ENCODE measurements at places on chromosomes 7 and 10.

DNA sequence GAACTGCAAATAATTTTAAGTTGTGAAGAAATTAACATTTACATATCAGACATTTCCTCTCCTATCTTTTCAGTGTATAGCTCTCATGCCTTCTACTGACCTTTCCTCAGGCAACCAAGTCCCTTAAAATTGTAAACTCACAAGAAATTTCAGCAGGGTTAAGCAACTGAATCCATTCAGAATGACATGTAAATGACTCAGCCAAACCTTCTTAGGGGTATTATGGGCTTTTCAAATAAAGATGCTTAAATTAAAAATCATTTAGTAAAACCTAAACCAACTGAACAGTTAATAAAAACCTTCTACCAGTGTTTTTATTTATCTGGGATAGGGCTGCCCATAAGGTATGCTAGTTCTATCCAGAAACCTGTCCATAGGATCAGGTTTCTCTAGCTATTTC lies 20.7 kb downstream of the WAPL start:
- DNase-seq = no peak

DNA sequence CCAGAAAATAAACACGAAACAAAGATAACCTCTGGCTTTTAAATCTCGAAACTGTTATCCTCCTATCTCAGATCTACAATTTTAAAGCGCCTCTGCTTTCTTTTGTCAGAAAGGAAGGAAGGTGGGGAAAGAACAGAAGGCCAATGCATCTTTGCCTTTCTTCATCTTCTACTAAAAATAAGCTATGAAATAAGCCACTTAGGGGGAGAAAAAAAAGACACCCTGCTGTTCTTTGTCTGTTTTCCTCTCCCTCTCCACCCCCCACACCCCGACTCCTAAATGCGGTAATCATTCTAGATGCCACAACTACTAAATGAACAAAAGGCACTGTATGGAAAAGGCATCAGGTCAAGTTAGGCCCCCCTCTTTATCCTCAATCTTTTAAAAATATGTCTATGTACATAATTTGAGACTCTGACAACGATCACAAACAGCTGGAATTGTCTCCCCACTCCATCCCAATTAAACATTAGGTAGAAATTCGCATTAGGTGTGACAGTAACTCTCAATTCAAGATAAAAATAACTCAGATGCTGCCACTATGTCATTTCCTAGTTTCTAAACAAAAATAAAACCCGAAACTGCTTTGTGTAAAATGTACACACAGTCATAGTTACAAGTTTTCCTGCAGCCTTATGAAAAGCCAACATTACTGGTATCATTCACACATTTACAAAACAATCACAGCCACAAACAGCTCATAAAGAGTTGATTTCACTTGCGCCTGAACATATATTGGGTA lies 2.4 kb downstream of the UBE2H start:
- no peak for DNase-seq

- peak; percentile 76 for DNase-seq
Measured at GRCh38 chr7:105849122-105849855, 27.1 kb downstream of the ATXN7L1 start.

- no peak for DNase-seq
Measured at GRCh38 chr7:99644431-99644830, 27.7 kb downstream of the ZSCAN25 start.

Measured in activated T-cell treated with anti-CD3 and anti-CD28 coated beads, Interleukin-2, amount 50 U/mL, for 24 hours (primary cell).